ENCODE measurements at places on chromosomes 12 and 14. TPM values are rescaled to one million over a fixed set of nuclear protein-coding genes. Genes with fewer than 3 reads are reported as not detected.

DNA sequence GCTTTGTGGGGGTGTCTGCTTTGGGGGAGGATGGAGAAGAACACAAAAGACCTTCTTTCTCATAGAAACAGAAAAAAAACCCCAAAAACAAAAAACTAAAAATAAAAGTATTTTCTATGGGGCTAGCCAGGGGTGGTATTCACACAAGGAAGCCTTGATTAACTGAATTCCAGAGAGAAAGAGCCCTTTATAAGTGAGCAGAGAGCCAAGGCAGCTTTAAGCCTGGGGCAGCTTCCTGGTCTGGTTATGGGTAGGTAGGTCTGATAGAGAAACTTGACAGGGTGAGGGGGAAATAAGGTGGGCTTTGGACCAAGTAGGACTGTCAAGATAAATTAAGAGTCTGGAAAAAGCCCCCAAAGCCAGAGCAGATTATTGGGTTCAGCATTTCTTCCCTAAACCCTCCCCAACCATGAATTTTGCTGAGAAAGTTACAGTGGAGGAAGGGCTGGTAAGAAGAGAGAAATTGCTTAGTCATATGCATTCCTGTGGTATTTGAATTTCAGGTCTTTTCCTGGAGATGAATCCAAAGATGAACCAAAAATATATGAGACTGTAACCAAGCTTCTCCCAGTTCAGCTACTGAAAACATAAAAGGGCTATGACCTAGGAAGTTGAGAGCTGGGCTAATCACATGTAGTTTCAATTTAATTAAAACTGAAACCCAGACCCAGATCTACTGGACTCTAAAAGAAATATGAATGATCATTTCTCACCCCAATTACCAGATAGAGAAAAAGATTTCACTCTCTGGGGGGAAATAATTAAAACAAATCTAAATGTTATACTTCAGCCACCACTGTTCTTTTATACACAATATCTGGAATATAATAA, 144.8 kb downstream of the TBC1D30 start:
- no peak overlapping the region for H3K4me3 ChIP-seq
- peak; percentile 17 for DNase-seq
- no peaks in the 10 kb centered on the region for H3K27me3 ChIP-seq
- H3K27ac ChIP-seq: no peak overlapping the region
- no peaks in the 10 kb centered on the region for H3K36me3 ChIP-seq

GRCh38 chr12:123873793-123874192, 98.8 kb downstream of the CCDC92 start:
- DNase-seq: no peak
- H3K4me1 ChIP-seq: no peaks in the 10 kb centered on the region
- no peak overlapping the region for H3K27ac ChIP-seq
- H3K27me3 ChIP-seq: peaks cover 81% of the 10 kb centered on the region

DNA sequence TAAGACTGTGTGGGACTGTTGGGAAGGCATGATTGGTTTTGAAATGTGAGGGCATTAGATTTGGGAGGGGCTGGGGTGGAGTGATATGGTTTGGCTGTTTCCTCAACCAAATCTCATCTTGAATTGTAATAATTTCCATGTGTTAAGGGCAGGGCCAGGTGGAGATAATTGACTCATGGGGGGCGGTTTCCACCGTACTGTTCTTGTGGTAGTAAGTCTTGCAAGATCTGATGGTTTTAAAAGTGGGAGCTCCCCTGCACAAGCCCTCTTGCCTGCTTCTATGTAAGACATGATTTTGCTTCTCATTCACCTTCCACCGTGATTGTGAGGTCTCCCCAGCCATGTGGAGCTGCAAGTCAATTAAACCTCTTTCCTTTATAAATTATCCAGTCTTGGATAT, 76.6 kb upstream of the PPFIA2 start:
- DNase-seq: no peak
- H3K27me3 ChIP-seq: no peaks in the 10 kb centered on the region
- no peak overlapping the region for H3K27ac ChIP-seq
- H3K4me1 ChIP-seq: no peaks in the 10 kb centered on the region

GRCh38 chr14:59055439-59056045, 132.9 kb upstream of the DAAM1 start:
- no peaks in the 10 kb centered on the region for H3K36me3 ChIP-seq
- peak; percentile 63 for DNase-seq
- H3K4me3 ChIP-seq: no peak overlapping the region

GRCh38 chr12:46227616-46228015, 41.2 kb downstream of the SLC38A1 start:
- H3K4me3 ChIP-seq: no peak overlapping the region
- H3K36me3 ChIP-seq: peaks cover 31% of the 10 kb centered on the region
- no peak for DNase-seq
- H3K27ac ChIP-seq: no peak overlapping the region

DNA sequence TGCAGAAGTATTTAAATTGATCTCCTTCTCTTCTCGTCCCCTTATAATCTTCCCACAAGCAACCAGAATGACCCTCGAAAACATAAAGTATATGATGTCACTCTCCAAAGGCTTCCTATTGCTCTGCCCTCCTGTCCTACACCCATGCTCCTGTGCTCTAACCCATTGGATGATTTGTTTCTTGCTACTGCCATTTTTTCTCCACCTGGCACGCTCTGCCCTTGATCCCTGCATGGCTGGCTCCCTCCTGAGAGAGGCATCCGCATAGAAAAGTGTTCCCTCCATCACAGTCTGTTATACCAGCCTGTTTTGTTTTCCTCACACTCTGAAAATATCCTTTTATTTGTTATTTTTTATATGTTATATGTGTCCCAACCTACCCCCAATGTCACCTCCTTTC, 19.8 kb downstream of the MYRFL start:
- no peaks in the 10 kb centered on the region for H3K36me3 ChIP-seq
- no peak for DNase-seq
- H3K27ac ChIP-seq: no peak overlapping the region
- no peaks in the 10 kb centered on the region for H3K4me1 ChIP-seq

DNA sequence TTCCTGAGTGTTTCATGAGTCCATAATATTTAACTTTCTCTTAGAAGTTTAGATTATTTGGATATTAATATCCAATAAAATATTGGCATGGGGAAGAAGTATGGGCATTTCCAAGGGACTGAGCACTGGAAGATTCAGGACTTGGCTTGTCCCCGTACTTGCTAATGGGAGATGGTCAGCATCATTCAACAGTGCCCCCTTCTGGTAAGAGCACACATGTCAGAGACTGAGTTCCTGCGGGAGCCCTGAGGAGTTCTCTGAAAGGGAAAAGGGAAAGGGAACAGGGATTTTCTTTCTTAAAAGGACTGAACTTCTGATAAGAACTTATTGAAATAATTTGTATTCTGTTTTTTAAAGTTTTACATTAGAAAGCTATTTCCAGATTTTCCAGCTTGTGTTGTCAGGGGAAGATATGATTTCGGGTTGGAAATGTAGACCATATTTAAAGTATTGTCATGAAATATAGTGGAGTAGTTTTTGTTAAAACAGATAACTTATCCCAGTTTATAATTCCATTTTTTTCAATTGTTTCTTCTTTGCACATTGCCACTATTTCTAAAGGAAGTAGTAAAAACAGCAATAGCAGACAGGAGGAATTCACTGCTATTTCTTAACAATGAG, 59.8 kb upstream of the C12orf71 start:
- no peaks in the 10 kb centered on the region for H3K36me3 ChIP-seq
- H3K27ac ChIP-seq: no peak overlapping the region
- H3K27me3 ChIP-seq: no peaks in the 10 kb centered on the region

DNA sequence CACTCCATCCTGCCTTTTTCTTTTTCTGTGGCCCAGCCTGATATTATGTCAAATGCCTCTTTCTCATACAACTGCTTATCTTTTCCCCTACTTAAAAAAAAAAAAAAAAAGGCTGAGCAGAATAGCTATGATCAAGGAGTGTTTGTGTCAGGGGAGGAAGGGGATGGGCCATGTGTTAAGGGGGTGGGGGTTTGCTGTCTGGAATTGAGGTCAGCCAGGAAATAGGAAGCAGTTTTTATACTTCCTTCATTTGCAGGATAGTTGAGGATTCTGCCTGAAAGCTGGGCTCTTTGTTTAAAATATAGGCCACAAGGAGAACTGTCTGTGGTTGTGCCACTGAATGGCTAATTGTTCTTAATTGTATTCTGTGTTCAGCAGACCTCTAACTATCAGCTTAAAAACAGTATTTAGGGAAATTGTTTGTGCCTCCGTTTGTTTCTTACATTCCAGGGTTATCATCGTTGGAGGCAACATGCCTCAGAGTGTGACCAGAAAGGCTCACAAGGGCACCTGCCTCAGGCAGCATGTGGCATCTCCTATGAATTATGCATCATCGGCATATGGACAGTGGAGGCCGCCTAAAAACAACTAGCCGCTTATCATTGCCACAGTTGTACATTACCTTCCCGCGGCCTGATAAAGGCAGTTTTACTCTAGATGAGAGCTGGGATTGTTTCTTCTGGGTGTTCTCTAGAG, 96.0 kb downstream of the SRGAP1 start:
- H3K4me3 ChIP-seq: no peak overlapping the region
- no peak for DNase-seq
- H3K27ac ChIP-seq: no peak overlapping the region
- no peaks in the 10 kb centered on the region for H3K36me3 ChIP-seq
- H3K4me1 ChIP-seq: peaks cover 10% of the 10 kb centered on the region

DNA sequence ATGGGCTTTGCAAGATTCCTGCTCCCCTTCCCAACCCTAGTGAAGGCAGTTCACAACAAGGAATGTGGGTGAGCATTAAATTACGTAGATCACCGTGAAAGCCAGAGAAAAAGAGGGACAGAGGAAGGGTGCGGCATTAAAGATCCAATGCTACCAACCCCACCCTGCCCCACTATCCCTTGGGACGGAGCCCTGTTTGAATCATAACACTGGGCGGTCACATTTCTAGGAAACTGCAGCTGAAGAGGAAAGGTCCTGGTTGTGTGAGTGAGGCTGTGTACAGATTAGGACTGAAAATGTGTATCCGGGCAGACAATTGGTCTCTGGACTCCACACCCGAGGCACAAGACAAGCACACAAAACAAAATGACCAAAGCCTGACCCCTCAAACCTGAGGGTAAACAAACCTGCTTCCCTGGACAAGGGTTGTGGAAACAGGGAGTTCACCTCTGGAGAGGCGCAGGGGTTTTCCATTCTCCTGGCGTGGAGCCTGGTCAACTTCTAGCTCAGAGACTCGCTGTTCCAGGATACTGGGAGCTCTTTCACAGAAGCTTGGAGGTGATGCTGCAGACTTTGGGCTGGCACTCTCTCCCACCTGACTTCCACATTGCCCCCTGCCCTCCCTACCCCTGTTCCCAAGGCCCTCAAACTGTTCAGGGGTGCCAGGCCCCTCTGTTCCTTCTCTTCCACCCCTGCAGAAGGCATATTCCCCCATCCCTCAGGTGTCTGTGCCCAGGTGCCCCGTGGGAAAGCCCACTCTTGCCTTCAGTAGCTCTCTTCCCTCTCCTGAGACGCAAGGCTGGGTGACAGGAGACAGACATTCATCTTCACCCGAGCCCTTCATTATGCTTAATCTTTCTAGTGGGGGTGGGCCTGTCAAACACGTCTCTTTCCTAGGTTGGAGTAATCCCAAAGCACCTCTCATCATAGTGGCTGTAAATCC, 16.5 kb downstream of the NINJ2 start:
- no peaks in the 10 kb centered on the region for H3K36me3 ChIP-seq
- peaks cover 6% of the 10 kb centered on the region for H3K4me1 ChIP-seq
- H3K27ac ChIP-seq: no peak overlapping the region
- no peak overlapping the region for H3K4me3 ChIP-seq
- no peak for DNase-seq
- H3K27me3 ChIP-seq: peaks cover 10% of the 10 kb centered on the region

- H3K27me3 ChIP-seq: no peaks in the 10 kb centered on the region
- DNase-seq: no peak
- H3K4me1 ChIP-seq: peaks cover 13% of the 10 kb centered on the region
- no peak overlapping the region for H3K4me3 ChIP-seq
Measured at GRCh38 chr12:31524791-31525495, 66.0 kb downstream of the DENND5B start.

- no peak for DNase-seq
- H3K27me3 ChIP-seq: no peaks in the 10 kb centered on the region
- H3K4me1 ChIP-seq: peaks cover 9% of the 10 kb centered on the region
- no peaks in the 10 kb centered on the region for H3K36me3 ChIP-seq
Measured at GRCh38 chr14:71668186-71668912, 263.9 kb upstream of the RGS6 start.

DNA sequence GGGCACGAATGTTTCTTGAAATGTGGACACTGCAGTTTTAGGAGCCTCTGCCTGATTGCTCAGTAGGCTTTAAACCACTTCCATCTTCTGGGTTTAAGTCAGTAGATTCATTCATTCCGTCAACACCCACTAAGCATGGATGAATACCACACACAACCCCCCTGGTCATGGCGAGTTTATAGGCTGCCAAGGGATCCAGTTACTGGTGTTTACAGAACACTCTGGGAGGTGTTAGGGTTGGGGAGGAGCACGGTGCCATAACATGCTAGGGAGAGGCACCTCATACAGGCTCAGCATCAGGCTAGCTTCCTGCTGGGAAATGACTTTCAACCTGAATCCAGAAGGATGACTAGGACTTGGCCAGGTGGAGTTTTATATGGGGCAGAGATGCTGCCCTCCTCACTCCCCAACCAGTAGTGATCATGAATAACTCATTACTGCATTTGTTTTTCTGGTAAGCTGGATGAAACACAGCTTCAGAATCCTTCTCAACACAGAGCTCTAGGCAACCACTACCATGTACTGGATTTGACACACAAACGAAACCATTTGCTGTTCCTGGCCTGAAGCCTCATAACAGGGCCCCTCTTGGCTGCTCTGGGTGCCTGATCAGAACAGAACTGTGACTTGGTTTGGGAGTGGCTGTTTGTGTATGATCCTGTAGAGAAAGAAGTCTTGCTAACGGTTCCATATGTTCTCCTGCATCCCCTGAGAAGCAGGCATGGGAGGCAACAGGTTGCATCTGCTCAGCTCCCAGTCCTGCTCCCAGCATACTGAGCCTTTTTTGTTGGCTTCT, 47.9 kb downstream of the FBXW8 start:
- H3K27me3 ChIP-seq: no peaks in the 10 kb centered on the region
- no peak overlapping the region for H3K27ac ChIP-seq
- no peak for DNase-seq
- H3K36me3 ChIP-seq: peaks cover 6% of the 10 kb centered on the region

GRCh38 chr12:66862356-66862985, 183.6 kb upstream of the GRIP1 start:
- no peak overlapping the region for H3K4me3 ChIP-seq
- no peak overlapping the region for H3K27ac ChIP-seq
- H3K4me1 ChIP-seq: no peaks in the 10 kb centered on the region
- H3K36me3 ChIP-seq: no peaks in the 10 kb centered on the region
- no peaks in the 10 kb centered on the region for H3K27me3 ChIP-seq

DNA sequence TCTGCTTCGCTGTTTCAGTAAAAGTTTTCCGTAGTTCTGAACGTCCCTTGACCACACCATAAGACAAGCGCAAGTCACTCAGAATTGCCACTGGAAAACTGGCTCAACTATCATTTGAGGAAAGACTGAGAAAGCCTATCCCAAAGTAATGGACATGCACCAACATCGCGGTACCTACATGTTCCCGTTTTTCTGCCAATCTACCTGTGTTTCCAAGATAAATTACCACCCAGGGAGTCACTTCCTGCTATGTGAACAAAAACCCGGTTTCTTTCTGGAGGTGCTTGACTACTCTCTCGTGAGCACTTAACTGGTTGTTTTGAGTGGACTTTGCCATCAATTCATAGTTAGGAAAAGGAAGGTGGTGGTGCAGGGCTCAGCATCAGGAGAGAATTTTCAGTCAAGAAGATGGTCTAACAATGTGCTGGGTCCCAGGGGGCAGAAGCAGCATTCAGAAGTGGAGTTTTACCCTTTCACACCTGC, 1.4 kb downstream of the EGLN3 start:
- H3K27me3 ChIP-seq: no peaks in the 10 kb centered on the region
- DNase-seq: no peak
- H3K4me3 ChIP-seq: peak overlapping the region; percentile 65
- H3K36me3 ChIP-seq: no peaks in the 10 kb centered on the region

Gene APOF
- not detected for total RNA-seq

Gene CLEC9A
- total RNA-seq: not detected

Gene KRT73
- not detected for total RNA-seq

Gene DLK1
- total RNA-seq: 1,018 TPM

Gene MMP19
- 0.13 TPM for total RNA-seq

Gene AKAP3
- 2.4 TPM for total RNA-seq

Gene PPFIA2
- total RNA-seq: 1.4 TPM

Gene TDG
- total RNA-seq: 60.2 TPM
